Stimulated activated CD4-positive, alpha-beta T cell treated with anti-CD3 and anti-CD28 coated beads, Interleukin-15, amount 100 ng/mL, for 1 hour (primary cell): ENCODE measurements at places on chromosomes 2 and 18.
A peak's percentile ranks its signal among the peaks of the same experiment; 100 is the strongest.

GRCh38 chr18:7662866-7663265 is 95.8 kb downstream of the PTPRM start:
- no peak for DNase-seq

DNA sequence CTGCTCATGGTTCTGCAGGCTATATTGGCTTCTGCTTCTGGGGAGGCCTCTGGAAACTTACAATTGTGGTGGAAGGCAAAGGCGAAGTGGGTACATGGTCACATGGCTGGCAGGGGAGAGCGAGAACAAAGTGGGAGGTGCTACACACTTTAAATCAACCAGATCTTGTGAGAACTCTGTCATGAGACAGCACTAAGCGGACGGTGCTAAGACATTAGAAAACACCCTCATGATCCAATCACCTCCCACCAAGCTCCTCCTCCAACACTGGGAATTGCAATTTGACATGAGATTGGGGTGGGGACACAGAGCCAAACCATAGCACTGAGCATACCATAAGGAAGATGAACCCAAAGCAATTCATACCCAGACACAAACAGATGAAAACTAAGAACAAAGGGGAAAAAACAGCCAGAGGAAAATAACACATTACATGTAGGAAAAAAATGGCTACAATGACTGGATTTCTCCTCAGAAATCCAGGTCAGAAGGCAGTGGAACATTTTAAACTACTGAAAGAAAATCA is 31.1 kb upstream of the INO80C start:
- DNase-seq, result no peak

GRCh38 chr2:20326163-20326780 is 24.4 kb downstream of the PUM2 start:
- peak; percentile 18 for DNase-seq

DNA sequence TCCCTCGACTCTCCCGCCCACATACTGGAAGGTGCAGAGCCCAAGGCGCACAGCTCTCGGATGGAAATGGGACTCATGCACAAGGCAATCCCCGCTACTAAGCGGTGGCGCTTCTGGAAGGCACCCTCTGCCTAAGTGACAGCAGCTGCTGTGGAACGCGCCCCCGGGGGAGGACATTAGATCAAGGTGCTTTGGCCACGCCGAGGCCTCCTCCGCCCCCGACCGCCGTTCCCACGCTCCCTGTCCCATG is 202 bp downstream of the MCEE start:
- no peak for DNase-seq

DNA sequence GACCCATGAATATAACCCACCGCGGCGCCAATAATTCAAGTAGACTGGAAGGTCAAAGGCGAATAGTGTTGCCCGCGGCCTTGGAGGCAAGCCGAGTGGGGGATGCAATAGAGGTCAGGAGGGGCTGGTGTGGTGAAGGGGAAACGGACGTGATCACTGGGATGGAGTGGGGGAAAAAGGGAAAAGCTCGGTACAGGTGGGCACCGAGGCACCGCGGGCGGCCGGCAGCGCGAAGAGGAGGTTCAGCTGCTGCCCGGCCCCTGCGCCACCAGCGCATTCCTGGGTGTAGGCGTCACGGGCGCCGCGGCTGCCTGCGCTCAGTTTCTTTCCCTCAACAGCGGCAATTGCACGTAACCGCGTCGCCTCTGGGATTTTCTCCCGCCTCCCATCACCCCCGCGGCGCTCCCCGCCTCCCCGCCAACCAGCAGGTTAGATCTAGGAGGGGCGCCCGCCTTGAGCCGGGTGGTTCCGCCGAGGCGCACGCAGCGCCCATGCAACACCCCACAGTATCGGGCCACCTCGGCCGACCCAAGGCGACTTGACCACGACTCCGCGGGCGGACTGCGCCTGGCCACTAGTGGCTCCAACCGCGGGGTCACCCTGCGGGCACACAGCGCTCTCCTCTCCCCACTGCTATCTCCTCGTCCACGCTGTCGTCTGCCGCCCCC is 1.5 kb downstream of the RND3 start:
- DNase-seq, result no peak

DNA sequence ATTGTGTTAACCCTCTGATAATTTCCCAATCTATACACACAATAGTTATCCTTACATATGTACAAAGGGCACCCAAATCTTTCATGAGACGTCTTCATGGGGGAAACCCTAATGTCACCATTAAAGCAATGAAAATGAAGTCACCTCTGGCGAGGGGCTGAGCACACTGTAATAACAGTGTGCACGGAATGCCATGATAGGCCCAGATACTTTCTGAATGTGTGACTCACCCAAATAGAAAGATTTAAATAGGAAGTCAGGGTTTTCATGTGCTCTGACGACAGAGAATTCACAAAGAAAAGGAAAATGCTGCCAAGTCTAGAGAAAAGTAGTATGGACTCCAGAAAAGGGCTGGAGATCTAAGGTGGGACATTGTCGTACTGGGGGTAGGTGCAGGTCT is 128.3 kb downstream of the SATB2 start:
- DNase-seq, result no peak

DNA sequence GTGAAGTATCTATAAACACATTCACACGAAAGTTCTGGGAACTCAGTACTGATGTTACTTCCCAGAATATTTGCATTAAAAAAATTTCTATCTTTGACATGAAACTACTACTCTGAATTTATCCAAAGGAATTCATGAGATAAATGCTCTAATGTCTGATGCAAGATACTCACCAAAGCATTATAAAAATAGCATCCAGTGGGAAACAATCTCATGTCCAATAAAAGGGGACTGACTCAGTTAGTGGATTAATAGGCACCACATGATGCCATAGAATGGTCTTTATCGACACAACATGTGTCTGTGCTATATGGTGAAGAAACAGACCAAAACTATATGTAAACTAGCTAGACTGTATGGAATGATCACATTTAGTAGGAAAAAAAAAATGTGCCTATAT is 33.9 kb downstream of the LAMA3 start:
- DNase-seq, result no peak

- no peak for DNase-seq
Observed at GRCh38 chr2:128345436-128346165, 26.9 kb upstream of the HS6ST1 start.

DNA sequence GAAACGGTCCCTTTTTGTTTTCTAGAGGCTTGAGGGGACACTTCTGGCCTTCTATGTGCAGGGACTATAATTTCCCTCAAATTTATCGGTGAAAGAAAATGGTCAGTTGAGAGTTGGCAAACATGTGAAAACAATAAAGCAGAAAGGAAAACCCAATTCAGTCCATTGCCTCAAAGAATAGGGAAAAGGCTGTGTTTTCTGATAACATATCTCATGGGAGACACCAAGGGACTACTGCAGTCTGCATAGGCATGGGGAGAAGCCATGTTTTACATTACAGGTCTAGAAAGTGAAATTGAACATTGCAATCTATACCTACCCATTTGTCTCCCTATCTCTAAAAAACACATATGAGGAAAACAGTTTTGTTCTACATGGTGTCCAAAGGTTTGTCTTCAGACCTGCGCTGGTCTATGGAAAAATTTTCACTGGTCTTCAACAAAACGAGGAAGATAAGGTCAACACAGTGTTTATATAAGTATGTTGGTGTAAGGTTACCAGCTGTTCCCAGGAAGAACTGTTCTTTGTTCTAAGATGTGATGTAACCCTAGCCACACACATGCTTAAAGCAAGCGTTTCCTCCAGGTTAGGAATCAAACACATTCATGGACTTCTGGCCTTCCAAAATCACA is 179.7 kb downstream of the MREG start:
- no peak for DNase-seq

DNA sequence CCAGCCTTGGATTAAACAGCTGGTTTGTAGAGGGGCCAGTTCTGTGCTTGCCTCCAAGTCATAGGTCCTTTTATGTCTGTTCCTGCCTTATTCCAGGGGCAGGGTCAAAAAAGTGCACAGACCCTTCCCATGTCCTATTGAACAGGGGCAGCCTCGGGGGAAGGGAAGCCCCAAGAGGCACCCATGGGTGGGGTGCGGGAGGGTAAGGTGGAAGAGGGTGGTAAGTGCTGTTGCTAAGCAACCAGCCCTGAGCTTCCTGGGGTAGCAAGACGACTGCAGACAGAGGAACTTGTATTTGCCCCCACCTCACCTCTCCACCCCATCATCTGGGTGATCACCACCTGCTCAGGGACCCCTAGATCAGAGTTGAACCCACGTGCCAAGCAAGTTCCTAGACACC is 7.7 kb downstream of the DNMT3A start:
- no peak for DNase-seq

DNA sequence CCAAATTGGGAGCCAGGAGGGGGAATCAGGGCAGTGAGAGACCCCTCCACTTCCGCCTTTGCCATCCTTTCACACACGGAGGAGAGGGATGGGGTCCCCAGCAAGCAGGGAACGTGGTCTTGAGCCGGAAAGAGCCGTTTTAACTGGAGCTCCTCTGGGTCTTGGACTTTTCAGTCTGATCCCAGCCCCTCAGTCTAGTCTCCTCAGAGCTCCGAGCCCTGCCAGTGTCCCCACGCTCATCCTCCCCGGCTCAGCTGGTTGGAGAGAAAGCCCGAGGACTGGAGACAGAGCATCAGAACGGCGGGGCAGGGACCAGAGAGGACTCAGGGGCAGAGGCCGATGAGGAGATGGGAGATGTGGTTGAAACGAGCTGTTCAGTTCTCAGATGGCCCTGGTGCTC is 26.1 kb upstream of the OTOF start:
- DNase-seq, result no peak

DNA sequence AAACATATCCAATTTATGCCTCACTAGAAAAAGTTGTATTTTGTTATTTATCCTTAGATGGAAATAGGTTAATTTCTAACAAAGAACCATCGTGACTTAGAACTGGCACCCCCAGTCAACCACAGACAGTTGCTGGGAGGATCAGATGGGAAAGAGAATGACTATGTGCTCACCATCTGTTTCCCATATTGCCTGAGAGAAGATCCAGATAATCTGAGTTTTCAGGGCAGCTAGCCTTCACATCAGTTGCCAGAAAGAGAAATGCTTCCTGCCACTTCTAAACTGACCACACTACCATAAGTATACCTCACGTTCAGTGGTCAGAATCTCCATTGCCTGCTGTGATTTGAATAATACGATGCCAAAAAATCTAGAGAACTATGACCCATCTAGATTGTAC is 28.4 kb upstream of the NEB start:
- DNase-seq, result no peak

DNA sequence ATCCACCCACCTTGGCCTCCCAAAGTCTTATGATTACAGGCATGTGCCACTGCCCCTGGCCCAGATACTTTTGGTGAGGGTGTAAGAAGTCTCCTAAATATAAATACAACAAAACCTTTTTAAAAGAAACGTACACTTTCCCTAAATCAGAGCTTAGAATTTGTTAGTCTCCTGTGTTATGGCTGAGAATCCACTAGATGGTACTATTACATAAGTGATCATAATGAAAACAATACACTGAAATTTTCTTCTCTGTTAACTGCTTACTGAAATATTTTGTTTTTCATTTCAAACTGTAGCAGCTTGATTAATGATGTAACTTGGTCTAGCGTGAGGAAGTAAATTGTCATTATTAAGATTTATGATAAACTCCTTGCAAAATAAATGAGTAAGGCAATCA is 74.8 kb upstream of the FAM98A start:
- no peak for DNase-seq

DNA sequence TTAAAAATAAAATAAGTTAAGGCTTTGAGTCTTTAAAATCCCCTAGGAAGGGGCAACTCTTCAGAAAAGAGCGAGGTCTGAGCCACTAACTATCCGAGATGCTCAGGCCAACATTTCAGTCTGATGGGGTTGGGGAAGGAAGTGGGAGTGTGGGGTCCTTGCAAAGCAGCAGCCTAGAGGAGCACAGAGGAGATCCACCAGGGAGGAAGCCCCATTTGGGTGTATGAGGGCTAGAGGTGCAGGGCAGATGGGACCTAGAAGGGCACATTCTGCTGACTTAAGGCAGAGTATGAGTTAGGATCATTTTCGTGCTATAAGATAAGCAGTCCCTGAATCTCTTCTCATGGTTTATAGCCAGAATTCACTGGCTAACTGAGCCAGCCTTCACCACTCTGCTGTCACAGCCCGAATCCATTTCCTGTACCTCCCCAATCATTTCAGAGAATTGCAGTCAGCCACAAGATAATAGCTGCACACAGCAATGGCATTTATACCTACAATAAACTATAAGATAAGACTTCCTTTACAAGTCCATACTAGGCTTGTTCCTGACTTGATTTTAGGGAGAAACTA is 37.0 kb downstream of the MRPL30 start:
- DNase-seq, result no peak

GRCh38 chr2:185284696-185285095 is 453.9 kb upstream of the FSIP2 start:
- no peak for DNase-seq

- no peak for DNase-seq
Observed at GRCh38 chr2:10922307-10923007, 10.7 kb downstream of the KCNF1 start.

GRCh38 chr18:58284699-58285448 is 240.8 kb downstream of the NEDD4L start:
- no peak for DNase-seq

- DNase-seq, result no peak
Observed at GRCh38 chr2:69766014-69766413, 24.1 kb downstream of the ANXA4 start.

GRCh38 chr18:68316636-68317035 is 398.3 kb downstream of the TMX3 start:
- no peak for DNase-seq

DNA sequence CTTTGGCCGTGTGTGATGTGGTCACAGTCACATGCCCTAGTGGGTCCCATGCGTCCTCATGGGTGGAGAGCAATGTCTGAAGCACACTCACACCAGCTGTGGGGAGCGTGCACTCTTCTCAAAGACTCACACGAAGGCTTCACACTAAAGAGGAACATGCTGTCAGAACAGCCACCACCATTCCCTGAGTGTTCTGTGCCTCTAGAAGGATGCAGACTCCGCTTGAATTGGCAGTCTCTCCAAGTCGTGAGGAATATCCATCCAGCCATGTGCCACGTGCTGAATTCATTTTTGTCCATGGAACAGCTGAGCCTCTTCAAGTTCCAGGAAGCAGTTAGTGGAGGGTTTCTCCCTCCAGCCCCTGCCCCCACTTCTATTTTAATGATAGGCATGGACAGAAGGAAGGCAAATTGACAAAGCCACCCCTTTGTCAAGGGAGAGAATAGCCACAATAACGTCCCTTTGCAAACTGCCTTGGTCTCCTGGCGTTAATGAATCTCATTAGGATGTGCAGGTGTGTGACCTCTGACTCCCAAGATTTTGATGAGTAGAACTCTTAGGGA is 464.3 kb upstream of the ID2 start:
- no peak for DNase-seq

- peak; percentile 3 for DNase-seq
Observed at GRCh38 chr2:20447437-20448245, 767 bp downstream of the RHOB start.

DNA sequence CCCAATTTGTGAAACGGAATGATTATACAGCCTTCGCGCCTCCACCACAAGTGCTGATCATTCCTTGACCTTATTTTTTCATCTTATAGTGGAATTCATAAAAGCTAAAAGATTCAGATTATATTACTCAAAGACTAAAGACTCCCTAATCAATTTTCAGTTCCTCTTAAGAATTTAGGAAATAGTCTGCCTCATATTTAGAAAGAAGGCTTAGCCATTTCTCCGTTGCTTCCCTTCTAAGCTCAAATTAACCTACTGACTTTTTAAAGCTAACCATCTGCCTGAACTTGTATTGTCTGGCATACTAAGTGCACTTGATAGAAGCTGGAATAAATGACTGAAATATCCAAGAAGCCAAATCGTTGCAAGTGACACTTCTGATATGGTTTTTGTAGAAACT is 44.7 kb downstream of the HNRNPLL start:
- no peak for DNase-seq
